ENCODE measurements at places on chromosomes 3 and 15. TPM values are rescaled to one million over a fixed set of nuclear protein-coding genes. Genes with fewer than 3 reads are reported as not detected.

GRCh38 chr15:72992841-72993252 lies 59.4 kb upstream of the NEO1 start:
- peaks cover 8% of the 10 kb centered on the region for H3K4me1 ChIP-seq
- H3K27ac ChIP-seq = peak overlapping the region; percentile 51
- no peak for DNase-seq

- H3K27ac ChIP-seq = no peak overlapping the region
- no peaks in the 10 kb centered on the region for H3K4me1 ChIP-seq
- no peaks in the 10 kb centered on the region for H3K27me3 ChIP-seq
Observed at GRCh38 chr3:97043411-97043810, 229.0 kb downstream of the EPHA6 start.

DNA sequence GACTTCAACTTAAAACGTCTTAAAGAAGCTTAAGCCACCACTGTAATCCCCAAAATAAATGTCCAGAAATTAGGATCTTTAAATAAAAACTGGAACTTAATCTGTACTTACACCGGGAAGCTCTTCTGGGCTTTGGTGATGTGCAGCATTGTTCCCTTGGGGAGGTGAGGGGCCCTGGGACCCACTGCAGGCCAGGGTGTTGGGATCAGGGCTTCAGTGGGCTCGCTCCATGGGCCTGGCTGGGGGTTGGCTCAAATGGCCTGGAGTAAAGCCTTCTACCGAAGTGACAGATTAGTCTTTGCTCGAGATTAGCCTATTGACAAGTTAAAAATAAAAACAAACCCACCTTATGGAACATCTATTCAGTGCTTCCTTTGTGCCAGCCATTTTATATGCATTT lies 6.1 kb upstream of the RNU6-1 start:
- H3K27me3 ChIP-seq = no peaks in the 10 kb centered on the region
- no peak overlapping the region for H3K4me3 ChIP-seq
- H3K4me1 ChIP-seq = peaks cover 7% of the 10 kb centered on the region
- no peak overlapping the region for H3K27ac ChIP-seq

- H3K27ac ChIP-seq = no peak overlapping the region
- no peaks in the 10 kb centered on the region for H3K36me3 ChIP-seq
- no peaks in the 10 kb centered on the region for H3K27me3 ChIP-seq
- H3K4me3 ChIP-seq = no peak overlapping the region
Observed at GRCh38 chr3:106288781-106289180, 420.0 kb upstream of the CBLB start.

DNA sequence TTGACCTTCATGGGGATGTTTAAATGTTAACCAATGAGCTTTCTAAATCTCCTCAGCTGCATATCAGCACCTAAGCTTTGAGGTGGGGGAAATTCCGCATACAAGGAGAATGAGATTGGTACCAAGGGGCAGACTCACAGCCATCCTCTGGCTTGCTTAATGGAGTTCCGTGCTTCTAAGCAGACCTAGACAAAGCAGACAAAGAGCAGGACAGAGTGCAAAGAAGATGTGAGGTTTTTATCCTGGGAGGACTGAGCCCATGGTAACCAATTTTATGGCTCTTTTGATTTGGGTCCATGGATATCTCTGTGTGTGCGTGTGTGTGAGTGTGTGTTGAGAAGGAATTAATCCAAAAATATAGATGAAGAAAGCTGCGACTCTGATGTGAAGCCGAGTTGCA lies 7.5 kb downstream of the TAFA4 start:
- H3K36me3 ChIP-seq = no peaks in the 10 kb centered on the region
- DNase-seq = no peak
- H3K27me3 ChIP-seq = peaks cover 73% of the 10 kb centered on the region
- H3K4me1 ChIP-seq = no peaks in the 10 kb centered on the region
- H3K4me3 ChIP-seq = no peak overlapping the region

GRCh38 chr15:39172380-39173281 lies 408.2 kb upstream of the THBS1 start:
- H3K36me3 ChIP-seq = no peaks in the 10 kb centered on the region
- H3K27me3 ChIP-seq = no peaks in the 10 kb centered on the region
- peak overlapping the region; percentile 48 for H3K4me3 ChIP-seq
- peaks cover 11% of the 10 kb centered on the region for H3K4me1 ChIP-seq

GRCh38 chr15:39054128-39054732 lies 489.6 kb upstream of the RASGRP1 start:
- no peak for DNase-seq
- no peak overlapping the region for H3K4me3 ChIP-seq
- no peaks in the 10 kb centered on the region for H3K27me3 ChIP-seq
- no peak overlapping the region for H3K27ac ChIP-seq

The SPESP1 gene
- total RNA-seq = 7.6 TPM

The SH3GL3 gene
- not detected for total RNA-seq

The CHRNA7 gene
- total RNA-seq = 0.60 TPM

The MUSTN1 gene
- 32.7 TPM for total RNA-seq

The CIB2 gene
- 26.1 TPM for total RNA-seq
